ENCODE measurements at places on chromosomes 13 and 19.

DNA sequence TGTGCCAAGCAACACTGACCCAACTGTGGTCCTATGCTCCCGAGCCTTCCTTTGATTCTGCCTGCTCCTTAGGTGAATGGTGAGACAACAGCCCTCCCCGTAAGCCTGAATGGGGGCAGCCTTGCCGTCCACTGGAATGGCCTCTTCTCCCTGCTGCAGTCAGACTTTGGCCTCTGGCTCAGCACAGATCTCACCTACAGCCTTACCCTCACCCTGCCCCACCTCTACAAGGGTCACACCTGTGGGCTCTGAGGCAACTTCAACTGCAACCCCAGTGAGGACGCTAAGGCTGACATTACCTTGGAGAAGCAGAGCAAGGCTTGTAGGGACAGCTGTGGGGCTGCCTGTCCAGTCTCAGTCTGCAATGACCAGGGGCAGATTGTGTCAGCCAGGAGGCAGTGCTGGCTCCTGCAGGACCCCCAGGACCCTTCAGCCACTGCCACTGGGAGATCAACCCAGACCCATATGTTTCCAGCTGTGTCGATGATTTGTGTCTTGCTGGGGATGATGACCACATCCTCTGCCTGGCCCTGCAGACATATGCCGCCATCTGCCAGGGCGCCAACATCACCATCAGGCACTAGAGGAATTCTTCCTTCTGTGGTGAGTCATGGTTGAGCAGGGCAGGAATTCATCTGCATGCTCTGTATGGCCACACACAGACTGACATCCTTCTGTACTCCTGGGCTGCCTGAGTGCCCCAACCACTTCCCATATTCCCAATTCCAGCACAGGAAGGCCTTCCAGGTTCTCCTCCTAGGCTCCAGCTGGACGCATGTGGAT, 27.3 kb upstream of the FXYD3 start:
- no peak for DNase-seq

GRCh38 chr13:67934617-67935330, 704.6 kb upstream of the PCDH9 start:
- no peak for DNase-seq

GRCh38 chr19:45574526-45574925, 10.1 kb downstream of the OPA3 start:
- DNase-seq = no peak

DNA sequence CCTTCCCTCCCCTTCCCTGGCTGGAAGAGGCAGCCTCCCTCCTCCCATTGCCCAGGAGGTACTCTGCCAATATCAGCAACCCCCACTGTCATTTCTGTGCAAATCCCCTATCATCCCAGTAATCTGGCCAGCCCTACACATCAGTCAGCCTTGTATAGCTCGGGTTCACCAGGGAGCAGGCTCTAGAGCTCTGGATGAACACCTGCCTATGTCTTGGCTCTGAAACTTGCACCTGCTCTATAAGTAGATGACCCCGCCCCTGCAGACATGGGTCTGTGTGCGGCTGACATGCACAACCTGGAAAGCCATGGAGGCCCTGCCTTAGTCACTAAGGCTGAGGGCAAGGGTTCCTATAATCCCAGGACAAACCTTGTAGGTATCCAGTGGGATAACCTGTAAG, 1042.9 kb downstream of the UQCRFS1 start:
- DNase-seq = no peak

- no peak for DNase-seq
Observed at GRCh38 chr19:30689474-30689873, 317.3 kb downstream of the ZNF536 start.

- peak; percentile 37 for DNase-seq
Observed at GRCh38 chr13:31038834-31039552, 106.5 kb downstream of the TEX26 start.

- DNase-seq = no peak
Observed at GRCh38 chr19:33685541-33685940, 63.8 kb downstream of the CHST8 start.

All from stimulated activated CD4-positive, alpha-beta T cell treated with anti-CD3 and anti-CD28 coated beads, Interleukin-2, amount 100 ng/mL, for 24 hours (primary cell).